Omental fat pad (tissue), 4 donors: ENCODE measurements at places on chromosomes 16 and 17. TPM values are rescaled to one million over a fixed set of nuclear protein-coding genes. Genes with fewer than 3 reads are reported as not detected.

DNA sequence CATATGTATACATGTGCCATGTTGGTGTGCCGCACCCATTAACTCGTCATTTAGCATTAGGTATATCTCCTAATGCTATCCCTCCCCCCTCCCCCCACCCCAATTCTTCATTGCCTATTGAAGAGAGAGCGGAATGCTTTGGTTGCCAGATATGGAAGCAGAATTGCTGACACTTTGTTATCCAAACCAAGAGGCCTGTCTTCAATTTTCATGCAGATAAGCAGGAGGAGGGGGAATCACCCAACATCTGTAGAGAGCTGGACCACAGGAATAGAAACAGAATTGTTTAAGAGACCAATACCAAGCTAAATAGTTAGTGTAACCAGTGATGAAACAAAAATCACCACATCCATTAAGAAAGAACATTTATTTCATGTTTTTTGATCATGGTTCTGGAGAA is 7.1 kb downstream of the ASPA start:
- DNase-seq = no peak

KRTAP9-8 gene
- not detected for total RNA-seq

DNA sequence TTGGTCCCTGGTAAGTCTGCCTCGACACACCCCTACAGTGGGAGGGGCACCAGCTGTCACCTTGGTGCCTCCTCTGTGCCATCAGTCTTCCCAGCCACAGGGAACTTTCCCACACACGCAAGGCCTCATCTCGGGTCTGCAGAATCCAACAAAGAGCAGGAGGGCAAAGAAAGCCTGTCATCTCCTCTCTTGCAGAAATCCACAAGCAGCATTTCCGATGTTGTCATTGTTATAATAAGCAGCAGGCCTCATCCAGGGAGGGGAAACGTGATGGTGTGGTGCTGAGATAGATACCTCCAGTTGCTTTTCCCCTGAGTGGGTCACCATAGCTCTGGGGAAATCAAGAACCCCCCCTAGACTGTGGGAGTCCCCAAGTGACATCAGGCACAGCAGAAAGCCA is 110.4 kb downstream of the CMIP start:
- DNase-seq = no peak

GRCh38 chr17:79813297-79814126 is 16.6 kb upstream of the CBX8 start:
- no peak for DNase-seq

DNA sequence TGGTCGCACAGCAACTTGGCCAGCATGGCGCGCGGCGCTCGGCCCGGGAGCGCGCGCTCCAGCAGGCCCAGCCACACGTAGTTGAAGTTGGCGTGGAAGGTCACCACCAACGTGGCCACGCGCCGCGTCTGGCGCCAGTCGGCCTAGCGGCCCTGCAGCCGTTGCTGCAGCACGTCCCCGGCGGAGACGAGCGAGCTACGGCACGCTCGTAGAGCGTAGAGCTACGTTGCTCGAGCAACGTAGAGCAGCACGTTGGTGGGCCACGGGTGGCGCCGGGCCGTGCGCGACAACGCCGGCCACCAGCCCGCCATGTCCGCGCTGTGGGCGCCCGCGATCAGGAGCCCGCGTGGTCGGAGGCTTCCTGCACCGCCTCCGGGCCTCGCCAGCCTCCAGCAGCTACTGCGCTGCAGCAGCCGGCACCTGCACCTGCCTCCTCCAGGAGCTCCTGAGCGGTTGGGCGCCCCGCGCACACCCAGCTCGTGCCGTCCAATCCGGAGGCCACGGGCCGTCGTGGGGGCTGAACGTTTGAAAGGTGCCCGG is 13.4 kb upstream of the SULT1A1 start:
- no peak for DNase-seq

GRCh38 chr17:929586-929985 is 50.0 kb downstream of the NXN start:
- no peak for DNase-seq

RBFOX1 gene
- total RNA-seq = 0.24 TPM

HOXB3 gene
- total RNA-seq = 4.8 TPM

GRCh38 chr17:11991461-11991860 is 5.8 kb downstream of the ZNF18 start:
- DNase-seq = no peak

OR2C1 gene
- total RNA-seq = not detected
